ENCODE measurements at places on chromosomes 5 and 9.

DNA sequence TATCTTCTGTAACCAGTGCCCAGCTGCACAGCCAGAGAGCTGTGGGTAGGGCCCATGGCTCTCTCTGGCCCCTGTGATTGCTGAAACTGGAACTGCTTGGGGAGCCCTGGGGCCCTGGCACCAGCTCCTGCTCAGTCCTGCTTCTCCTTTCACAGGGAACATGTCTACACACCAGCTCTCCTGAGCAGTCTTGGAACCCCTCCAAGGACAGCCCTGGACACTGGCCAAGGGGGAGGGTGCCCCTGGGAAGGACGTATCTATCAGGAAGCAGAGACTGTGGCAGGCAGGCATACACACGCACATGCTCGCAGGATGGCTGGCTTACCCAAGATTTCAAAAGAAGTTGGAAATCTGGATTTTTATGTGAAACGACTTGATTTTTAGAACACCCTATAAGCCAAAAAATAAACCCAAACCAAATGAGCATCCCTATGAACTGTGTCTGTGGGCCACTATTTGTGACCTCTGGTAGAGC, 8.8 kb upstream of the TRAF1 start:
- DNase-seq: peak; percentile 60

GRCh38 chr5:174426388-174426787, 298.0 kb upstream of the MSX2 start:
- no peak for DNase-seq

DNA sequence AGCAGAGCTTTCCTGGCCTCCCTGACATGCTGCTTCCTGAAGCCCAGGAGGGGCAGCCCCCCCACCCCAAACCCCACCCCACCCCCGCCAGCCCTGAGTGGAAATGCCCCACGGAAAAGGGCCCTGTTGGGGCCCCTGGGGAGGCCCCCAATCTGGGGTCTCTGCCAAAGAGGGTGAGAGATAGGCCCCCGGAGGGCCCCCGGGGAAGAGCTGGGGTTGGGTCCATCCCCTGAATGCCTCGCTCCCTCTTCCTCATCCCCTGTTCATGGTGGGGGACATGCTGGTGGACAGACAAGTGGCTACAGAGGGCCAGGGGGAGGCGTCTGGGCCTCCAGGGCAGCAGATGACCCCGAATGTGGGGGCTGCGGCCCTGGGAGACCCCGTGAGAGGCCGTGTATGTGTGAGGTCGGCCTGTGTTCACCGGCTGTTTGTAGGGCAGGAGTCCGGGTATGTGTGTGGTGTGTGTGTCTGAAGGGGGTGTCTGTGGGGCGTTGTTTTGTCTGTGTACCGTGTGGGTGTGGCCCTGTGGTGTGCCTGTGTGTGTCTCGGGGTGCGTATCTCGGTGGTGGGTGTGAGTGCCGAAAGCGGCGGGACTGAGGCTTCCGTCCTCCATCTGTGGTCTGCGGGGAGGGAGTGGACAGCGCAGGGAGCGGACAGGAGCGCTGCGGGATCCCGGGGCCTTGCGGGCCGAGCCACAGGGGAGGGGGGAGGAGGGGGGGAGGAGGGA, 11.3 kb downstream of the C9orf50 start:
- DNase-seq: no peak

DNA sequence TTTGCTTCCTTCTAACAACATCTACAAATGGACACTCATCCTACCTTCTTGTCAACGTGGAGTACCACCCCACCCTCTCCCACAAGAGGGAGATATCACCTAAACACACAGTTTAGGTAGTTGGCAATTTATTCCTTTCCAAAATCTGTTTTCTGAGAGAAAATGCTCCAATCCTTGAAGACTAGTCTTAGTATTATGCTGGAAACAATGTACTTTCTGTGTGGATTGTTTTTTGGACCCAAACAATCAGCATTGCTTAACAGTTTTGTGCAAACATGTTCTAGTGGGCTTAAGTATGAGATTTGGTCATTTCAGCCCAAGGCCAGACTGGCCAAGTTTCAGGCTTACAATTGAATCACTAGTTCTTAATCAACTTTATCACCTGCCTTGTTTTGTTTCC, 359.1 kb downstream of the ARHGEF28 start:
- peak; percentile 33 for DNase-seq

DNA sequence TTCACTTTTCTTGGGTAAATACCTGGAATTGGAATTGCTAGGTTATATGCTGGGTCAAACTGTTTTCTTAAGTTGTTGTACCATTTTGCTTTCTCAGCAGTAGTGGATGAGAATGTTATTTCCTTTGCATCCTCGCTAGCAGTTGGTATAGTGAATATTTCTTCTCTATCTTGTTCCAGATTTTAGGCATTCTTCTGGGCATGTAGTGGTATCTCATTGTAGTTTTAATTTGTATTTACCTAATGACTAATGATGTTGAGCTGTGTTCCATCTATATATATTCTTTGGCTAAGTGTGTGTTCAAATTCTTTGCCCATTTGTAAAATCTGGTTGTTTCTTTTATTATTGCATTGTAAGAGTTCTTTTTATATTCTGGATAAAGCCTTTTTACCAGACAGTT, 333.3 kb downstream of the MAT2B start:
- DNase-seq: no peak

DNA sequence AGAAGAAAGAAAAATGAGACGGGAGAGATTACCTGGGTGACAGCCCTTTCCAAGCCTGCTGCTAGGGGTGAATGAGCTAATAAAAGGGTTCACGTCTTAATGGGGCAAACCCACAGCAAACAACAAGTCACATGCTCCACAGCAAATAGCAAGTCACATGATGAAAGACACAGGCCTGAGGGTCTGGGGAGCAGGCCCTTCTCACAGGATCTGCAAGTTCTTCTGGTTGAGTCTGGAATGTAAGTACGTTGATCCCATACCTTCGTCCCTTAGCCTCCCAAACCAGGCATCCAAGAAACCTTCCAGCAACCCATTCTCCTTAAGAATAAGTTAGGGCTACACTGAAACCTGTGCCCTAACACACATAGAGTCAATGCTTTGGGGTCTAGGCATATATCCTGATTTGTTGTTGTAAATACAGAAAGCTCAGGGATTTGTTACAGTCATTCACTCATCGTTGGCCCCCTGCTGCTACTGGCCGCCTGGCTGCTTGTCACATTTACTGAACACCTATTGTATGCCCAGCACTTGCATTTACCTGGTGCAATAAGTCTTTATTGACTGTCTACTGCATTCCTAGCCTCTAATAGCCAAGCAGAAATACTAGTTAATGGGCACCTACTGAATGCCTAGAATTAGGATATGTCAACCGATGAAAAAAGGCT, 43.3 kb upstream of the MSX2 start:
- no peak for DNase-seq

- no peak for DNase-seq
Measured at GRCh38 chr9:133934482-133935232, 57.5 kb downstream of the VAV2 start.

DNA sequence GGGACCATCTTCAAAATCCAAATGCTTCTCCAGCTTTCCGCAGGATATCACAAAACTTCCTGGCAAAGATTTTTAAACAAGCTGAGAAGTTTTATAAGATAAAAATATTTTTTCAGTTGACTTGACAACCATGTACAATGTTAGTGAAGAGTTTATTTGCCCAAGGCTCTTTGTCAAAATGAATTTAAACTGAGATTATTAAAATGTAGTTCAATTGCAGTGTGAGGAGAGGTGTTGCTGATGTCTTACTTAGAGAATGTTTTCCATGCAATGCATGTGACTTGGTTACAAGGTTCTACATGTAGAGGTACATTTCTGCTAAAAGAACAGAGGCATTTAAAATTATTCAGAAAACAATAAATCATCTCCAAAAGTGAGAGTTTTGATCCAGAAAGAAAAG, 131.4 kb upstream of the MINAR2 start:
- no peak for DNase-seq

DNA sequence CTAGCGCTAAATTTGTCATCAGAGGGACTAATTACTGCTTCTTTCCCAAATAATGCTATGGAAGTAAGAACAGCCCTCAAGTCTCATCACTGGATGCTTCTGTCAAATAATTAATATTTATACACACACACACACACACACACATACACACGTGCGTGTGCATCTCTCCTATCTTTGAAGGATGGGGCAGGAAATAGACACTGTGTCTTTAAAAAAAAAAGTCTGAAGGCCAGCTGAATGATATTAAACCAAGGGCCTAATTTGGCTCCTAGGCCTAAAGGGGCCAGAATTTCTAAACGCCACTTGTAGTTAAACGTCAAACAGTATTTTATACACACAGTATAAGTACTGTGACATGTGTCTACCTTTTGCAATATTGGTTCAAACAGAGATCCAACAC, 3.3 kb downstream of the SLF1 start:
- no peak for DNase-seq

GRCh38 chr5:71528206-71528605, 58.9 kb upstream of the MCCC2 start:
- DNase-seq: no peak

- DNase-seq: no peak
Measured at GRCh38 chr9:76932757-76933156, 26.8 kb upstream of the PRUNE2 start.

DNA sequence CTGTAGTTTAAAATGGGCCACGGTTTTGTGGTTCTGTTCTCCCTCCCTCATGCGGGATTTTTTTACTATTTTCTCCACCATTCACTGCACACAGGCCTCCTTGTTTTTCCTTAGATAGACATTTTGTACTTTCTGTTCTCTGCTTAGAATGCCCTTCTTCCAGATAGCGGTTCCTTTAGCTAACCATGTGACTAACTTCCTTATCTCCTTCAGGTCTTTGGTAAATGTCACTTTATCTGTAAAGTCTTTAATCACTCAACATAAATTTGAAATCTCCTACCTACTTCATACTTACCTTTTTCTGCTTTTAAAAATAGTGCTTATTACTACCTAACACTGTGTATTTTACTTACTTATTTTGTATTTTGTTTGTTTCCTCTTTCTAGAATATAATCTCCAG, 15.0 kb downstream of the FER start:
- DNase-seq: no peak

DNA sequence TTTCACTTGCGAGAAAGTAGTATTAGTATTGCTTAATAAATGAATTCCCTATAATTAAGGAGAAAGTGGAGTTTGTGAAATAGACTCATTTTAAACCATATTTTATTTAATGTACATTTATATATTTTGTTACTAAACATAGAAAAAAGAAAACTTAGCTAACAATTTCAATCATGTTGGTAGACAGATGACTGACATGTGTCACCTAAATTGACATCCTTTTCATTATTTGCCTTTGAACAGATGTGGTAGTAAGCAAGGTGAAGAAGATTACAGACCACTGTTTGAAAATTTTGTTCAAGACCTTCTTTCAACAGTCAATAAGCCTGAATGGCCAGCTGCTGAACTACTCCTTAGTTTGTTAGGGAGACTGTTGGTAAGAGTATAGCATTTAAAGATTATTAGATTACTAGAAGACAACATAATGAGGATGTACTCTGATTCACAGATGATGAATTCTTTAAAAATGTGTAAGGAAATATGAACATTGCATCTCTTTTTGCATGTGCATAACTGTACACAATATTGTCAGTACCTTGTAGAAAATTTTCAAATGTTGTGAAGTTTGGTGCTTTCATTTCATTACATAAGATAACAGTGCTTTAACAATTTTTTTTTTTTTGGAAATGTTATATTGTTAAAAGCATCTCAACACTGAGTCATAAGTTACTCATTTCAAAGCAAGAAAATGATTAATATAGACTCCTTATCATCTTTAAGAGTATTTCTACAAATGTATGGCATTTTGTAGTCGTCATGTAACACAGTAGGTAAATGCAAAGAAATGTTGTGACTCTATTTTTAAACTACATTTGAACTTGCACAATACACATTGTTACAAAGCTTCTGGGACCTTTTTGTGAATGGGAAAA, 139.5 kb downstream of the NIPBL start:
- DNase-seq: no peak

DNA sequence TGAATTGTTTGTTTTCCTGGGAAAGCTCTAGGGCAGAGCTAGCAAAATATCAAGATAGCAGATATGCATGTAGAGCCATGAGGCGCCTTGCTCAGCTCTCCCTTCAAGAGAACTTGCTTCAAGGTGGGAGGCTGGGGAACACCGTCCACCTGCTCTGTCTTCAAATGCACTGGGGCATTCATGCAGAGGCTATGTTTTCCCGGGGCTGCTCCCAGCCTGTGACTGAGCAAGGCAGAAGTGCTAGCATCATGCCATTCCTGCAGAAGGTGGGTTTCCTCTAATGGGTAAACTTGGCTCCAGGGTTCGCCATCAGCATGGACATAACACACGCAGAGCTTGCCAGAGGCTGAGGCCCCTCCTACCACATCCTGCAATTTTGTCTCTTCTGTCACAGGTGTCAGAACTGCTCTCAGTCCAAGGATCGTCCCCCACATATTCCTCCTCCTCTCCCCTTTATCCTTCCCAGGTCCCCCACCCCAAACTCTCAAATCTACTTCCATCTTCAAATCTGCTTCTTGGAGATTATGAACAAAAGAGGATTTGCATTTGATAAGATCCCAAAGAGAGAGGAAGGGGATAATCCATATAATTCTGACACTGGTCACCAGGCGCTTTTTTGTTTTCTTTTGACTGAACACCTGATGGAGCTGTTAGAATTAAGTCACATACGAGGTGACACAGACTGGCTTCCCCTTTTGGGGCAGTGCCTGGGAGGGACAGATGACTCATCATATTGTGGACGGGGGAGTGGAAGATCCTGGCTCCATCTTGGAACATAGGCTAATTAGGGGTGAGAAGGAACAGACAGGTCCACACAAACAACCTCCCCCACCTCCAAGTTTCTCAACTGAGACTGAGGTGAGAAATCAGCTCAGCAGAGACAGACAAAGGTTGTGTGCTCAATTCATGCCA, 85.0 kb upstream of the TAF11L2 start:
- DNase-seq: no peak

DNA sequence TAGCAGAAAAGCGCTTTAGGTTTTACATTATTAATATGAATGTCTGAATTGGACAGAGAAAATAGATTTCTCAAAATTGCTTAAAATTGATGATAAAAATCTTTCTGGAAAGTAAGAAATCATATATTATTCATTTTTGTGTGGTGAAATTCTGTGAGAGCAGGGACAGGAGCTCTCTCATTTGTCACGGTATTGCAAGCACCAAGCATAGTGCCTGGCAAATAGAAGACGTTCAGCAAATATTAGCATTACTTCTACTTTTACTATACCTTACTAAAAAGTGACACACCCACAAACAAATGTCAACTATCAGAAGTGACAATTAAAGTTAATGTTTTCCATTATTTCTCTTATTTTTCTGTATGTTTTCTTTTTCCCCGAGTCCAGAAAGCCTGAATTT, 69.1 kb downstream of the XRCC4 start:
- no peak for DNase-seq

DNA sequence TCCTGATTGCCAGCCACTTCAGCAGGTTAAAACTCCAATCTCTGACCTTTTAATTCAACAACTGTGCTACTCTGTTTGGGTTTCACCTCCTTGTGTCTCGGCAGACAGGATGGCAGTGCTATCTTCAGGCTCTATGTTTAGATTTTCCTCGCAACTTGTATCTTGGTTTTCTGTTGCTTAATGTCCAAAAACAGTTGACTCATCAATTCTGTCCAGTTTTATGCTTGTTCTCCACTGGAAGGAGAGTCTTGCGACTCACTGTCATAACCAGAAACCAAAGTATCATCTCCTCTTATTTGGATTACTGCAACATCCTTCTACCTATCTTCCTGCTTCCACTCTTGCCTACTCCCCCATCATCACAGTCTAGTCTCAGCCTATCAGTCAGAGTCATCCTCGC, 130.9 kb upstream of the ADAMTS16 start:
- DNase-seq: no peak

- DNase-seq: no peak
Measured at GRCh38 chr5:127814588-127814973, 111.4 kb downstream of the CCDC192 start.

Data from HTR-8/SVneo (cell line).